ENCODE measurements at places on chromosomes 13 and 19.
A peak's percentile ranks its signal among the peaks of the same experiment; 100 is the strongest.

GRCh38 chr19:29535984-29536508 lies 10.3 kb downstream of the VSTM2B start:
- no peak for DNase-seq

DNA sequence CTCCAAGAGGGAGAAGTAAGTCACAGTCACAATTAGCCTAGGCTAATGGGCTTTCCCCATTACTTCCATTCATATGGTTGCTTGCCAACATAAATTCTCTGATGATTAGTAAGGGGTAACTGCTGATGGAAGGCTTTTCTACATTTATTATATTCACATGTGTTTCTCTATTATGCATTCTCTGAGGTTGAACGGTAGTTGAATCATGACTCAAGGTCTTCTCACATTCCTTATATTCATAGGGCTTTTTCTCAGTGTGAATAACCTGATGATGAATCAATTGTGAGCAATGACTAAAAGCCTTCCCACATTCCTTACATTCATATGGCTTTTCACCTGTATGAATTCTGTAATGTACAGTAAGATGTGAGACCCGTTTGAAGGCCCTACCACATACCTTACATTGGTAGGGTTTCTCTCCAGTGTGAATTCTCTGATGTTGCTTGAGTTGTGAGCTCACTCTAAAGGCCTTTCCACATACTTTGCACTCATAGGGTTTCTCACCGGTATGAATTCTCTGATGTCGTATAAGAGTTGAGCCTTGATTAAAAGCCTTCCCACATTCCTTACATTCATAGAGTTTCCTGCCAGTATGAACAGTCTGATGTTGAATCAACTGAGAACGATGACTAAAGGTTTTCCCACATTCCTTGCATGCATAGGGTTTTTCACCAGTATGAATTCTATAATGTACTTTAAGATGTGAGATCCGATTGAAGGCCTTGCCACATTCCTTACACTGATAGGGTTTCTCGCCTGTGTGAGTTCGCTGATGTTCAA lies 9.3 kb downstream of the ZNF582 start:
- no peak for DNase-seq

DNA sequence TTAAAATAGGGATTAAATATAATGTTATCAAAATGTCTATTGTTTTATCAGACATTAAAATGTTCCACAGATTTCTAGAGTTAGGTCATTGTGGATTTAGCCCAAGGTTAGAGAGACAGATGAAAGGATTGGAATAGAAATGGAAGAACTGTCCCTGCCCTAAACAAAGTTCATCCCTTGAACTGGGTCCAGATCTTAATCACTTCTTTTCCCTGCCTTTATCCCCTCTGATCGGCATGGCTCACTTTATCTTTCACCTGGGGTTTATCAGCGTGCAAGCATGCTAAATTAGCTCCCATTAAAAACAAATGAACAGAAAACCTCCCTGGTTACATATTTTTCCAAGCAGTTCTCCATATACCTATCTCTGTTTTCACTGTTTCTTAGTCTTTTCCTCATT lies 23.4 kb upstream of the ARGLU1 start:
- no peak for DNase-seq

GRCh38 chr13:33865945-33866344 lies 48.0 kb downstream of the RFC3 start:
- no peak for DNase-seq

- no peak for DNase-seq
These were observed 7.1 kb downstream of the COMMD6 start for GRCh38 chr13:75530549-75530961.

DNA sequence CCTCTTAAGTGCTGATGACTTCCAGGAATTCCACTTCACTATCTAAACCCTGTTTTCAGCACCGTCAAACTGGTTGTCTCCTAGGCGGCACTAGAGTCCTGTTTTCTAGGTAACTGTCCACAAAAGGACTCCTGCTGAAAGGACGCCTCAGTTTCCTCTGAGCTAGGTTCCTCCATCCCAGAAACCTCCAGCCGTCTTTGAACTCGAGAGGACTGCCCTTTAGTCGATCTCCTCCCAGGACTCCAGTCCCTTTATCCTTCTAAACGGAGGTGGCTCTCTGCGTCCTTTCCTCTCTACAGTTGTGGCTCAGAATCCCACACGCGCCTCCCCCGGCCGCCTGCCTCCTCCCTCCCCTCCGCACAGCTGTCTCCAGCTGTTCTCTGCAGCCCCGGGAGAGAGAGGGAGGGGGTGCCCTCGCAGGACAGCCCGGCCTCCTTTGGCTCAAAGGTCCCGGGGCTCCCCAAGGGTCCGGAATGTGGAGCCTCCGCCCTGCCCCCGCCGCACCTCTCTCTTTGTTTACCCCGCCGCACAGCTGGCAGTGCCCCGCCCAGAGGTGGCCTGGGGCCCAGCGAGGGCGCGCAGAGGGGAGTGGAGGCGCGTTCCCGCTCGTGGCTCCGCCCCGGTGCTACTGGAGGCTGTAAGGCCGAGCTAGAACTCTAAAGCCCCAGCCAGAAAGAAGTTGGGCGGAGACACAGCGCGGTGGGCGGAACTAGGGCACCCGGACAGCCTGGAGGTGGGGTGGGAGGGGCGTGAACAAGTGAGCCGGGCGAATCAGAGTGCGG lies 2.4 kb downstream of the LTBP4 start:
- peak; percentile 98 for DNase-seq

- DNase-seq: no peak
These were observed 52.5 kb downstream of the FLT3 start for GRCh38 chr13:28047757-28048388.
